ENCODE measurements at places on chromosomes 3 and 15. TPM values are rescaled to one million over a fixed set of nuclear protein-coding genes. Genes with fewer than 3 reads are reported as not detected.

COL6A6 gene
- 0.09 TPM for total RNA-seq

ATP13A4 gene
- 0.34 TPM for total RNA-seq

- DNase-seq, result no peak
- no peaks in the 10 kb centered on the region for H3K27me3 ChIP-seq
- H3K4me1 ChIP-seq, result peaks cover 18% of the 10 kb centered on the region
- no peaks in the 10 kb centered on the region for H3K36me3 ChIP-seq
Observed at GRCh38 chr3:197435426-197435825, 120.3 kb downstream of the BDH1 start.

GRCh38 chr15:81992523-81992922 is 53.3 kb downstream of the MEX3B start:
- no peak overlapping the region for H3K4me3 ChIP-seq
- DNase-seq, result no peak
- no peaks in the 10 kb centered on the region for H3K4me1 ChIP-seq

GRCh38 chr3:47024932-47025331 is 45.5 kb downstream of the NBEAL2 start:
- no peak overlapping the region for H3K4me3 ChIP-seq
- H3K4me1 ChIP-seq, result no peaks in the 10 kb centered on the region
- no peaks in the 10 kb centered on the region for H3K27me3 ChIP-seq
- H3K27ac ChIP-seq, result no peak overlapping the region

- H3K4me3 ChIP-seq, result no peak within 1 kb of the TSS
- H3K4me1 ChIP-seq, result no peaks in the 10 kb centered on the region
- no peak within 1 kb of the TSS for H3K27ac ChIP-seq
- H3K27me3 ChIP-seq, result peaks cover 23% of the 10 kb centered on the region
- H3K36me3 ChIP-seq, result no peaks in the 10 kb centered on the region
Observed at GRCh38 chr15:79282371-79283251, at the start of gene ANKRD34C. TSS of gene ANKRD34C (plus strand) at chr15:79282722. CDS start at chr15:79293285, 10,563 bp downstream.

DNA sequence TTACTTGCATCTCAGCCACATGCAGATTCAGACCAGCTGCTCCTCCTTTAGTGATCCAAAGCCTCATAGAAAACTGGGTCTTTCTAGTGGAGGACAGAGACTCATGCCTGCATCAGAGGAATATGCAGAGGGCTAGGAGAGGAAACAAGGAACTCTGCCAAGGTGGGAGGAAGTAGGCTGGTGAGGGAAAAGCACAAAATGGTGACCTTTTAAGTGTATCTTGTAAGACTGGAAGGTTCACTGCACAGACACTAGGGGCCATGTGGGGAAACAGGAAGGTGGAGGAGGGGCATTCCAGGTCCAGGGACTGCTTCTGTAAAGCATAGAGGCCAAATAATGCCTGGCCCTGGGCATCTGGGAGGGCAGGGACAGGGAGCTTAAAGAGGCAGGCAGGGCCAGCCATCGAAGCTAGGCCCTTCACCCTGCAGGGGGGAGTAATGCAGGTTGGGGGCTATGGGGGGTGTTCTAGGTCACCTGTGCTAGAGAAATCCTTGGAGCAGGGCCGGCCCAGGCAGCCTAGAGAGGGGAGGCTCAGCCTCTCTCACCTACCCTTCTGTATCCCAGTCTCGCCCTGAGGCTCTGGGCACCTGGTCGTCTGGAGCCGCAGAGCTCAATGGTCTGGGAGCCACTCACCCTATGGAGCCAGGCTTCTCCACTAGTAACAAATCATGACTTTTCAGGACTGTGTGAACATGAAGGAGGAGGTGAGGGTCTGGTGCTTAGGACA is 117.7 kb downstream of the DNAJB8 start:
- no peak for DNase-seq
- no peaks in the 10 kb centered on the region for H3K27me3 ChIP-seq
- no peak overlapping the region for H3K27ac ChIP-seq
- no peaks in the 10 kb centered on the region for H3K36me3 ChIP-seq
- no peak overlapping the region for H3K4me3 ChIP-seq

DNA sequence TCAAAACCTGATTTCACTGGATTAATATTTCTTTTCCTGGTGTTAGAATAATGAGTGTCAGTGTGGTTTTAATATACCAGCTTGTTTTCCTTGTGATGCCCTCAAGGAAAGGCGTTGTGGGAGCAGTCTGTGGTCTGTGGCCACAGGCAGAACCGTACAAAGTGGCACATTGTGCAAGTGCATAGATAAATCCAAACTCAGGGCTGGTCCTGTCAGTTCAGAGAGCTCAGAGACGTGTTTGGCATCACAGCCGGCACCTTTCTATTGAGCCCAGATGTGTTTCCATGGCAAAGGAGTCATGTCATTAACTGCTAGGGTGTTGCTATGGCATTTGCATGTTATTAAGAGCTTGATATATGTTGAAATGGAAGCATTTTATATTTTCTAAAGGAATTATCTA is 289.9 kb upstream of the RASGRP1 start:
- no peaks in the 10 kb centered on the region for H3K27me3 ChIP-seq
- no peak overlapping the region for H3K27ac ChIP-seq

DNA sequence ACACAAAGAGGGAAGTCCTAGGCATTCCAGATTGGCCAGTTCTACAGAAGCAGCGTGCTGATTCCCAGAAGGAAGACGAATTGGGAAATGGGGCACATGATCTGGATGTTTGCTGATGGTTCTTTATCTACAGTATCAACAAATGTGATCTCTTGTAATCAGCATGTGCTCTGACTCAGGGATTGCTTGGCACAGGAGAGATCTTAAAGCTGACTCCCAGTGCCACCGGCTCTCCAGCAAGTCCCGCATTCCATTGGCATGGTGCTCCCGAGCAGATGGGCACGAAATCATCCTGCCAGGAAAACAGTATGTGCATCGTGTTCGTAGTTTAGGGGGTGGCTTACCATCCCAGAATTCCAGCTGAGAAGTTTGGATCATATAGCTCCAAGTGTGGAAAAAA is 259.9 kb upstream of the NR2F2 start:
- H3K36me3 ChIP-seq, result no peaks in the 10 kb centered on the region
- no peak overlapping the region for H3K4me3 ChIP-seq
- no peak overlapping the region for H3K27ac ChIP-seq
- H3K27me3 ChIP-seq, result no peaks in the 10 kb centered on the region

DNA sequence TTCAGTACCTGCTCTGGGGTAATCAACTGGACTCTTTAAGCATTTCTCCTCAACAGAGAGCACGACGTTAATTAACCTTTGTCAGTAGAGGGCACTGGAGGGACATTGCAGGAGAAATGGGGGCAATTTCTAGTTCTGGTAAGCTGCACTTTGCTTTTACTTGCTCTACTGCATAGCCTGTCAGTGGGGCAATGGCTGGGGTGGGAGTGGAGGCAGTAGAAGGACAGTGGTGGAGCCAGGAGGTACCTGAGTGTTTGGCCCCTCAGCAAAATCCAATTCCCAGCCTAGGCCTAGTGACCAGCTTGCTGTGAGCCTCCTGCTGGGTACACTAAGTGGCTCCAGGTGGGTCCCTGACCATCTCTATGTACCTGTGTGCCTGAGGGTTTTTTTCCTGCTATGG is 18.3 kb upstream of the MED12L start:
- H3K27ac ChIP-seq, result no peak overlapping the region
- no peaks in the 10 kb centered on the region for H3K4me1 ChIP-seq
- no peaks in the 10 kb centered on the region for H3K27me3 ChIP-seq
- H3K4me3 ChIP-seq, result no peak overlapping the region

All from astrocyte (in vitro differentiated cells and primary cell).